ENCODE measurements at places on chromosomes 13 and 19.

- no peak for DNase-seq
Observed at GRCh38 chr19:41551711-41552110, 24.3 kb upstream of the CEACAM21 start.

DNA sequence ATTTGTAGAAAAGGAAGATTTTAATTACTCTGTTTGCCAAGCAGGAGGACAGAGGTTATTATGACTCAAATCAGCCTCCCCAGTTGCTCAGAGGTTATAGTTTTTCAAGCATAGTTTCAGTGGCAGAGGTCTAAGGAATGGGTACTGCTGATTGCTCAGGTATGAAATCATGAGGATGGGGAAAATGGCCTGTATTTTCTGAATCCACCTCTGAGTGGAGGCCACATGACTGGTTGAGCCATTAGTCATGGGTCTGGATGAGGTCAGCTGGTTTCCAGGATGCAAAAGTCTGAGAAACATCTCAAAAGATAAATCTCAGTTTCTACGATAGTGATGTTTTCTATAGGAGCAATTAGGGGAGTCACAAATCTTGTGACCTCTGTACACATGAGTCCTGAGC lies 62.8 kb upstream of the CEACAM8 start:
- DNase-seq, result no peak

DNA sequence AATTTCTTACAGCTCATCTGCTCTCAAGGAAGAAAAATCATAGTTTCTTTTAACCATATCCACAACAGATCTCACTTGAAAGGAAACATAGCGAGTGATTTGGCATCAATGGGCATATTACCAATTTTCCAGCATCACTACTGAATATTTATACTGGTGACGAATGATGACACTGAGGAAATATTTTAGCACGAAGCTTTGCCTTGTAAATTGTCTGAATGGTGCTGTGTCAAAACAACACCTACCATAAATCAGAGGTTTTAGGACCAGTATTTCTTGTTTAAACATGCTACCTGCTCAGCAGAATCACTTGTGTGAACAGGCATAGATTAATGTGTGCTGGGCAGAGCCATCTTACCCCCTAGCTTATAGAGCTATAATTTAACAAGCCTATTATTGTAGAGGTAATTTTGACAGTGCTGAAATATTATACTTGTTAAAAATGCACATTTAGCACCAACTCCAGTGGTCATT lies 146.8 kb downstream of the ABCC4 start:
- no peak for DNase-seq

DNA sequence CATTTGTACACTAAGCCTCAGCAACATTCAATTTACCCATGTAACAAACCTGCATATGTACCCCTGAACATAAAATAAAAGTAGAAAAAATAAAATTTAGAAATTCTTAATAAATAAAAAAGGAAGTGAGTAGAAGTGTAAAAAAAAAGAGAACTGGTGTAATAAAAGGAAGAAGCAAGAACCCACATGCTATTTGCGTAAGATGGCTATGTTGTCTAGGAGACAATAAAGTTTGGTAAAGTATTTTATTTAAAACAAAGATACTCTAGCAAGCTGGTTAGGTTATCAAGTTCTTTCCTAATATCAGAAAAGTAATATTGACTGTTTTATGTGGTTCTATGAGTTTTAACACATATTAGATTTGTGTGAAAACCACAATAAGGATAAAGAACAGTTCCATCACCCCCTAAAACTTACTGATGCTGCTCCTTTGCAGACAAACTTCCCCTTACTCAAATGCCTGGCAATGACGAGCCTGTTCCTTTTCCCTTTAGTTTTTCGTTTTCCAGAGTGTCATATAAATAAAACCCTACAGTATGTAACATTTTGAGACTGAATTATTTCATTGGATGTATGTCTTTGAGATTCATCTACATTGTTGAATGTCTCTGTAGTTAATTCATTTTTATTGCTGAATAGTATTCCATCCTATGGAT lies 98.9 kb downstream of the TNFSF13B start:
- no peak for DNase-seq

- no peak for DNase-seq
Observed at GRCh38 chr19:18421371-18421959, 2.3 kb downstream of the SSBP4 start.

- DNase-seq, result peak; percentile 96
Observed at GRCh38 chr19:21082011-21082975, at the start of gene ZNF714. ZNF714 (plus strand) TSS chr19:21082203; CDS start chr19:21098269, 16,066 bp downstream.
